ENCODE measurements at places on chromosomes 5 and 9.

GRCh38 chr9:32306006-32306405, 78.4 kb upstream of the ACO1 start:
- no peak for DNase-seq

DNA sequence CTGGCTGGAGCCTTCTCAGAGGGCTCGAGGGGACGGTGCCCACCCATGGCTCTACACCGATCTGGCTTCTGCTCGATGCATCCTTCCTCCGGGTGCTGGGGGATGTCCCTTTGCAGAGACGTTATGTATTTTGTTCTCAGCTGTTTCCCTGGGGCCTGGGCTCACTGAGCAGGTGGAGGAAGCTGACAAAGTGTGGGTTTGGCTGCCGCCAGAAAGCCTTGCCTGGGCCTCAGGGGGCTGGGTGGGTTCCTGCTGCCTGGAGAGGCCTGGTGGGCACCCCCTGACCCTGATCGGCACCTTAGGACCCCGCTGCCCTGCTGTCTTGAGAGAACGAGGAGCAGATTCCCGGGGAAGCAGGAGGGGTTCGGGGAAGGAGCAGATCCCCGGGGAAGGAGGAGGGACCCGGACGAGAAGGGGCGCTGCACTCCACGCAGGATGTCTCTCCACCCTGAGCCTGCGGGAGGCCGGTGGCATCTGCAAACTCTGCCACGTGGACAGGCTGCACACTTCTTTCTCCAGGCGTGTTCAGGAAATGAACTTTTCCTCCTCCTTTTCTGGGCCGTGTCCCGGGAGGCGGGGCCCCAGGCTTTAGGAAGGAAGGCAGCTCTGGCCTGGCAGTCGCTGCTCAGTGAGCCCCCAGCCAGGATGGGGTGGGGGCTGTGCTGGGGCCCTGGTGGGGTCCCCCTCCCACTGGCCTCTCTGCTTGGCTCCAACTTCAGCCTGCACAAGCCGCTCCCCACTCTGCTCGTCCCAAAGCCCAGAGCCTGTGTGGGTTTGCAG, 148.9 kb downstream of the RXRA start:
- DNase-seq, result no peak

GRCh38 chr5:14861123-14861765, 10.3 kb downstream of the ANKH start:
- no peak for DNase-seq

- no peak for DNase-seq
These were observed 123.5 kb downstream of the DAB2IP start for GRCh38 chr9:121774715-121775613.

- no peak for DNase-seq
These were observed 13.5 kb downstream of the CXCL14 start for GRCh38 chr5:135565266-135565665.

- DNase-seq, result no peak
These were observed 64.4 kb upstream of the RAI14 start for GRCh38 chr5:34591723-34592122.

- DNase-seq, result no peak
These were observed 6.6 kb downstream of the TMEM171 start for GRCh38 chr5:73126957-73127356.

DNA sequence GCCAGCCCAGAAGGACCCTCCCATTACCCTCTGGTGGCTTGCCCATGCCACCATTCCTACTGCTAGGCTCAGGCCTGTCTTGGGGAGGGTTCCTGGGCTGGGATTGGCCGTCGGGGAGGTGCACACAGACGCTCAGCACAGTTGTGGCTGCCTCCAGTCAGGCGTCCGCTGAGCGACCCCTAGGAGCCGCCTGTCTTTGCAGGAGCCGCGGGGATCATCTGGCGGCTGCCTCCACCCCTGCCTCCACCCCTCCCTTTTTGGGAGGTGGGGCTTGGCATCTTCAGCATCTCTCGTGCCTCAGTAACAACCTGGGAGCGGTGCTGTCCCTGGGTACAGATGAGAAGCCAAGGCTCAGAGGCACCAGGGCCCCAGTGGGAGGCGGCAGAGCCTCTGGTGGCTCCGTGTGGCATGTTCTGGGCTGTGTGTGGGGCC, 39.6 kb downstream of the RXRA start:
- DNase-seq, result no peak

DNA sequence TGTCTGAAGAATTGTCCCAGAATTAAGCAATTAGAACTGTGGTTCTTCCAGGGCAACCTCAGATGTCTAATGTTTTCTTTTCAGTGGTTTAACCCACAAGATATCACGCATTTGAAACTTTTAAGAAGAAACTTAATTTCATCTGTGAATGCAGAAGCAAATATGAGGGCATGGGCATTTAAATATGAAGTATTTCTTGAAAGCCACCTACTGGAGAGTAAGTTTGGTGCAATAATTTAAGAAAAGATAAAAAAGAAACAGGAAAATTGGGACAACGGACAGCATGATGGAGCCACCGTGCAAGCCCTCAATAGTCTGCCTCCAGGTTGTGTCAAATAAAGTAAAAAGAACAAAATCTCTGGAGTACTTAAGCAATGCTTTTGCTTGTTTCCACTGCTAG, 1.2 kb upstream of the CAPSL start:
- no peak for DNase-seq

DNA sequence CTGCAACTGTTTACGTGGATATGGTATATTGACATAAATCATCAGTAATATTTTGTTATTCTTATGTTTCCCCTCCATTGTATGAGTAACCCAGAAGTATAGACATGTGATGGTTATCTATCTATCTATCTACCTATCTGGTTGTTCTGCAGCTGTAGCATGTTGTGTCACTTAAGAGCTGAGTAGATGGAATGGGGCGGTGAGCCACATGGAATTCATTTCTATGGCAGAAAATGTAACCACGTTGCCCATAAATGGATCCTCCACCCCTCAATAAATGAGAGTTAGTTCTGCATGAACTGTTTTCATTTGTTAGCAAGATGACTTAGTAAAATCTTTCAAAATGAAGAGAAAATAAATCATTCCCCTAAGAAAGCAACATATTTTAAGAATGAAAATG, 553.2 kb downstream of the MAT2B start:
- DNase-seq, result no peak

GRCh38 chr9:91062281-91062680, 260.7 kb downstream of the SYK start:
- no peak for DNase-seq

- no peak for DNase-seq
These were observed 49.3 kb upstream of the SYNPO start for GRCh38 chr5:150590979-150591695.

- no peak for DNase-seq
These were observed 83.8 kb downstream of the DAB2IP start for GRCh38 chr9:121735065-121735792.

GRCh38 chr9:1713841-1714240, 301.3 kb upstream of the SMARCA2 start:
- DNase-seq, result no peak

GRCh38 chr5:54390015-54390414, 65.5 kb upstream of the HSPB3 start:
- DNase-seq, result no peak

DNA sequence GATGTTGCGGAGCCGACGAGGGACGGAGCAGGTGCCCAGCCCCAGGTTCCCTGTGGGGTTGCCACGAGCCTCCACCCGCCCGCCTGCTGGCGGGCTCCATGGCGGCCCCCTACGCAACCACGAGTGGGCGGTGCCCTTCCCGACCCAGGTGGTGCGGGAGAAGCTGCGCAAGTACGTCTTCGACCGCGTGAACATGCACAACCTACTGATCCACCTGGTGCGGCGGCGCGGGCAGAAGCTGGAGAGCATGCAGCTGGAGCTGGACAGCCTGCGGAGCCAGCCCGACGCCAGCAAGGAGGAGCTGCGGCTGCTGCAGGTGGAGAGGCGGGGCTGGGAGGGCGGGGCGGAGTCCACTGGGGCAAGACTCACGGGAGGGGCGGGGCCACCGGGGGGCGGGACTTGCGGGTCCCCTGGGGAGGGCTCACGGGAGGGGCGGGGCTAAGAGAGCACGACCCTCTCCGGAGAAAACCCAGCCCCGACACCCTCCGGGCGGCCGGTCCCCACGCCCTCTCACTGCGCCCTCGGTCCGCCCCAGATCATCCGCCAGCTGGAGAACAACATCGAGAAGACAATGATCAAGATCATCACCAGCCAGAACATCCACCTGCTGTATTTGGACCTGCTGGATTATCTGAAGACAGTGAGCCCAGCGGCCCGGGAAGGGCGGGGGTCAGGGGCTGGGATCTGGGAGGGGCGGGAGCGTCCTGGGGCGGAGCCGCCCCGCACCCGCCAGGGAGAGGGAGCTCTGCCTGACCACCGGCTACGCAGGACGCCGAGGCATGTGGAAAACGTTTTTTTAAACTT, 3.9 kb downstream of the CCDC183 start:
- DNase-seq, result peak; percentile 89

DNA sequence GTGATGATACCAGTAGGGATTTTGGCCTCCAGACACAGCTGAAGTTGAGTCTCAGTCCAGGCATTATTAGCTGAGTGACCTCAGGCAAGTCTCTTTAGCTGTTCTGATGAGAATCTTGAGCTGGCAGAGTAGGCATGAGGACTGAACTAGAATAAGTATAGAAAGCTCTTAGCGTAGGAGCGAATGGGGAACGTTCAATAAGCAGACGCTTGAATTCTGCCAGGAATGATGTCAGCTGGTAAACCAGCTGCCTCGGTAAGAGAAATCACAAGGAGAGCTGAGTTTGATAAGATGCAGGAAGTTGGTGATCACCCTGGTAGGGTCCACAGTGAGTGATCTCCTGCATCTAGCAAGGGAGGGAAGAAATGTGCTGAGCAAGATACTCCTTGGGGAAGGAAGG, 280.4 kb downstream of the NTRK2 start:
- DNase-seq, result no peak

DNA sequence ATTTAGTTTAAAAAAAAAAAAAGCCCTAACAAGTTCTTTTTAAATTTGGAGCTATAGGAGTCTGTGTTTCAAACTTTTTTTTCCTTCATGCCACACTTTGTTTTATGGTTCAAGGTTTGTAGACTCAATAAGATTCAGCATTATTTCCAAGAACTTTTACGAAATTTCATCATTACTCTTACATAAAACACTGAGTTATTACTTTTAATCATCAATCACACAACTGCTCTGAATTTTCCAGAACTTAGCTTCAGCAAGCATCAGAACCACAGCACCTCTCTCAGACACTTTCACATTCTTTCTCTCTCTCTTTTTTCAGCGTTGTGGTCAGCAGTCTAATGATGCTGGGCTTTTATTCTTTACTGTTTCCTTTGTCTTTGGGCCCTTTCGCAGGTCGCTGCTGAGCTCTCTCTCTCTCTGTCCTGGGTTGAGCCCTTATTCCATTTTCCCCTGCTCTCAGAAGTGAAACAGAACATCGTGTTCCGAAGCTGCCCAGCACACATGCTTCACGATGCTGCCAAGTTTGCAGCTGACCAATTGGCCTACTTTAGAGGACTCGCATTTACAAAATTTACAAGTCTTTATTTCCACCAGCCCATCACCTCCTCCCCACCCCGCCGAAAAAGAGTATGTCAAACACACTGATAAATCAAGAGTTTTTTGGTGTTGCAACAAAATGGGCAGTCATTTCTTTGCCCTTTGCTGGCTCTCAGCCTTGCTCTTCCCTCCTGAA, 44.6 kb upstream of the PIK3R1 start:
- no peak for DNase-seq

DNA sequence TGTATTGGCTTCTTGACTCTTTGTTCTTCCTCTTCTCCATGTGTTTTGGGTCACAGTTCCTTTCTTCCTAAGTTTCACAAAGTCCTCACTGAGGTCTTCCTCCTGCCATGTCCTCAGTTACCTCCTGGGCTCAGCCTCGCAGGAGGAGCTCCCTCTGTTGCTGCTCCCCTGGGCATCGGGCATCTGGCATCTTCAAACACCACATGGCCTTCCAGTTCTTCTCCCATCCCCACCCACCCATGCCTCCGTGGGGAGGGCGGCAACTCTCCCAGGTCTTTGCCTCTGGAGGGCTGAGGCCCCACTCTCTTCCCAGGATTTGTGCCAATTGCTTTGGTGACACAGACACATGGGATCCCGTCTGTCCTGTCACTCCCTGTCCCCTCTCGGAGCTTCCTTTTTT, 22.8 kb downstream of the MRPL36 start:
- DNase-seq, result no peak

- no peak for DNase-seq
These were observed 88.3 kb upstream of the MPDZ start for GRCh38 chr9:13367784-13368183.

DNA sequence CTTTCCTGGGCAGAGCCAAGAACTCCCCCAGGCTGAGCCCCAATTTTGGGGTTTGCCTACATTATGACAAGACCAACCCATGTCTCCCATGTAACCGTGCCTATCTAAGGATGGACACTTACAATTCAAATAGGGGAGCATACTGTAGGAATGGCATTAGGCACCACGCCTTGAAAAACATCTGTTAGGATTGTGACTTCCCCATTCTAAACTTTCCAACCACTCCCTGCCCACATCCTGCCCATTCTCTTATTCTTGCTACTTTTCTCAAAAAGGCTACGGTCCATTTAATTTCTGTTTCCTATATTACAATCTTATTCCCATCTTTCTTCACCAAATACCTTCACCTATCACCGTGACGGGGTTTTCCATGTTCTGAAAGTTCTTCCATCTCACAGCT, 99.2 kb downstream of the LPAR1 start:
- DNase-seq, result no peak

DNA sequence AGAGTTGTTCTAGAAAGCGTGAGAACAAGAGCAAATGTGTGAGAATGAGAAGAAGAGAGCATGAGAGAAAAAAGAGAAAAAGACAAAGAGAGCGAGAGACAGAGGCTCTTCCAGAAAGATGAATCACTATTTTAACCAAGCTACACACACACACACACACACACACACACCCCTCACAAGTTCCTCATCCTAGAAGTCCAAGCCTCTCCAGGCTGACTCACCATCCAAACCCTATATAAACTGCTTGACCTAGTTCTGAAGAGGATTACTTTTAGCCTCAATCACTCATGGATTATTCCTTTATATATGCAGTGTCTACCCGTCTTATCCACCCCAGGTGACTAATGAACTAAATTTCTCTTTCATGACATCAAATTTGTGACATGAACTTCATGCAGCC, 37.6 kb downstream of the C9orf57 start:
- no peak for DNase-seq

- no peak for DNase-seq
These were observed 122.6 kb upstream of the FREM1 start for GRCh38 chr9:15032860-15033259.

- DNase-seq, result no peak
These were observed 3.5 kb upstream of the PHYHD1 start for GRCh38 chr9:128917151-128917849.

- no peak for DNase-seq
These were observed 437.3 kb upstream of the MPDZ start for GRCh38 chr9:13716601-13717321.

GRCh38 chr5:115461506-115462290, 82.9 kb downstream of the FEM1C start:
- DNase-seq, result no peak

Data from stimulated activated CD8-positive, alpha-beta memory T cell treated with anti-CD3 and anti-CD28 coated beads, Interleukin-2, amount 100 ng/mL, for 48 hours (primary cell).